ENCODE measurements at places on chromosomes 16 and 17.
A peak's percentile ranks its signal among the peaks of the same experiment; 100 is the strongest.

DNA sequence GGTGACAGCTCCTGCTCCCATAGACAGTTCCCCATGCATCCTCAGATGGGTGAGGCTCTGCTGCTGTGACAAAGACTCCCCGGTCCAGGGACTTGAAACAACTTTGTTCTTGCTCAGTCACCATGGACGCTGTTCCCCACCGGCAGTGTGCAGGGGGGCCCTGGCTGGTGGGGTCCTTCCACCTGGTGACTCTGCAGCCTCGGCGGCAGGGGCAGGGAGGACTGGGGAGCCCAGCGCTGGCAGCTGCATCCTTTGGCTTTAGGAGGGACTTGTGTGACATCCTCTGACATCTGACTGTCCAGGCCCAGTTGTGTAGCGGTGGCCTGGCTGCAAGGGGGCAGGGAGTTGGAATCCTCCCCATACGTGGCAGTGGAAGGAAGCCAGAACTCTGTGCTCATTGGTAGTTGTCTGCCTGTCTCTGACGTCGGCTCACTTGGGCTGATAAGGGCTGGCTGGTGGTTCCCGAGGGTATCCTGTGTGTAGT, 107.3 kb downstream of the CMIP start:
- DNase-seq = no peak

GRCh38 chr17:64003526-64004121, 5.5 kb downstream of the PRR29 start:
- peak; percentile 71 for DNase-seq

DNA sequence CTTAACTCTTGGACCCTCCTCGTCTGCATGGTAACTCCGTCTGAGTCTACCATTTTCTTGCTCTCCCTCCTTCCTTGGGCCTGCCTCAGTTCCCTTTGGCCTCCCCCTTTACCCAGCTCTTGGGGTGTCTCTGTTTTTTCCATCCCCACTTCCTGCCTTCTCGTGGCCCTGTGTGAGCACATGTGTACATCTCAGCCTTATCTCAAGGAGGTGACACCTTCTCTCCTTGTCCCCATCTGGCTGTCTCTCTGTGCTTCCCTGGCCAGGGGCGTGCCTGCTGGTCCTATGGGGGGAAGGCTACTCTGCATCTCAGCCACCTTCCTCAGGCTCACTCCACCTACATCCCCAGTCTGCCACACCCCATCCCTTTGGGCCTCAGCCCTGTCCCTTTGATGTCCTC, 6.6 kb downstream of the CTF1 start:
- DNase-seq = no peak

DNA sequence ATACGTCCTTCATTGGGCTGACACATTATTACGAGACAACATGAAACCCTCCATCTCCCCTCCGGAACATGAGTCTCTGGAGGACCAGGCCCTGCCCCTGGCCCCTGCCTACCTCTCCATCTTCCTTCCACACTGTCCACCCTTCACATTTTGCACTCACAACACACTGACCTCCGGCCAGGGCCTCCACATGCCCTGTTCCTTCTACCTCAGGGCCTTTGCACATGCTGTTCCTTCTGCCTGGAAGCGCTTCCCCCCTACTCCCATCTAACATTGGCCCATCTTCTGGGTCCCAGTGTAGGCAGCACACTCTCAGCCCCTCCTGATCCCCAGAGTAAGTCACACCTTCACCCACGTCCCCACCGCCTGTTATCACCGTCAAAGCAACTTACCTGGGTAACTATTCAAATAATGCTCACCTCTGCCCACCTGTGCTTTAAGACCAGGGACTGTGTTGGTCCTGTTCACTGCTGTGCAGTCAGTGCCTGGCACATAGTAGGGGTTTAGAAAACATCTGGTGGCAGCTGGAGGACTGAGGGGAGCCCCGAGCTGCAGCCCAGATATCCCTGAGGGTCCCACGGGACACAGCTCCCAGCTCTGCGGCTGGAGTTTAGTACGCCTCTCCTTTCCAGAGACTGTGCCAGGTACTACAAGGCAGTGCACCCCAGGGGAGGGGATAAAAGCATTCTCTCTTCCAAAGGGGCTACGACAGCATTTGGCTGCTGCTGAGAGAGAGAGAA, 27.2 kb downstream of the RPH3AL start:
- no peak for DNase-seq

- DNase-seq = no peak
Measured at GRCh38 chr17:4120332-4120731, 22.5 kb downstream of the ZZEF1 start.

DNA sequence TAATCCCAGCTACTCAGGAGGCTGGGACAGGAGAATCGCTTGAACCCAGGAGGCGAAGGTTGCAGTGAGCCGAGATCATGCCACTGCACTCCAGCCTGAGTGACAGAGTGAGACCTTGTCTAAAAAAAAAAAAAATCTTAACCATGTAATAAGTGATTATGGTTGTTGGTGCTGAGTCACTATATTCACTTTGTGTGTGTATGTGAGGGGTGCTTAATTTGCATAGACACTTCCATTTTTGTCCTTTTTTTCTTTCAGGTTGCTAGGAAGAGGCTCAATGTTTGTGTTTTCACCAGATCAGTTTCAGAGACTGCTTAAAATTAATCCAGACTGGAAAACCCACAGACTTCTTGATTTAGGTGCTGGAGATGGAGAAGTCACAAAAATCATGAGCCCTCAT, 18.2 kb downstream of the METTL9 start:
- DNase-seq = no peak

- DNase-seq = no peak
Measured at GRCh38 chr17:37770631-37771518, 26.0 kb upstream of the HNF1B start.

Measured in vagina (tissue), 2 donors.